ENCODE measurements at places on chromosomes 3 and 15.

GRCh38 chr15:69756440-69756839 lies 303.8 kb downstream of the RPLP1 start:
- DNase-seq, result no peak

DNA sequence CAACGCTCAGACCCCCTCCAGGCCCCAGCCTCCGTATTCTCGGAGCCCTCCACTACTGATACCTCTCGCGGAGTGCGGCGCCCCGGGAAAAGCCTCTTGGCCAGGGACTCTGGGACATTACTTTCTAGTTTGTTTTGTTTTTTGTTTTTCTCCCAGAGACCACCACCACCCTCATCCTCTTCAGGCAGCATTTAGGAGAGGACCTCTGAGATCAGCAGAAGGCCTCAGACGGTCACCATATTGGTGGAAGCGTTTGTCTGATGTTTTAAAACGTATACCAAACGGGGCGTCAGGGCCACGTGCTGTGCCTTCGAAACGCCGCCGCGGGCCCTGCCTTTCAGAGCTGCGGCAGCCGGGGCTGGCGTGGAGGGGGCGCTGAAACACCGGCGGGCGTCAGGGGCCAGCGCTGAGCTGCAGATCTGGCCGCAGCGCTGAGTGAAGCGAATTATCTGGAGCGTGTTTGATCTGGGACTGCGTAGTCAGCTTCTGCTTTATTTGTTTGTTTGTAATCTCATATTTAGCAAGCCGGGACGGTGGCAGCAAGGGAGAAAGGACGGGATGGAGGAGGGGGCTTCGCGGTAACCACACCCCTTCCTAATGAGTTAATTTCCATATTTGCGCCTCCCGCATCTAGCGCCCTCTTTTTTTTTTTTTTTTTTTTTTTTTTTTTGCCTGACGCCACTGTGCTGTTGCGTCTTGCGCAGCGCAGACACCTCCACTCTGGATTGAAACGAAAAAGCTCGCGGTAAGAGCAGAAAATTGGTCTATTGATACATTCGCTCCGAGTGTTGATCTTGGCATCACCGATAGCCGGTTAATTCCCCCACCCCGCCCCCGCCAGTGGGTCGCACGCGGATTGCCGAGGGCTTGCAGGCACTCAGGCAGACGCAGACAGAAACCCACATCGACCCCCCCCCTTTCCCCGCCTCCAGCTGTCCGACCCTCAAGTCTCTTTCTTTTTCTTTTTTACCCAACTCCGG lies 14.9 kb downstream of the SOX2 start:
- DNase-seq, result no peak

- no peak for DNase-seq
These were observed 49.4 kb upstream of the INSYN1 start for GRCh38 chr15:73802431-73803041.

- no peak for DNase-seq
These were observed 187.2 kb downstream of the RORA start for GRCh38 chr15:61041886-61042285.

DNA sequence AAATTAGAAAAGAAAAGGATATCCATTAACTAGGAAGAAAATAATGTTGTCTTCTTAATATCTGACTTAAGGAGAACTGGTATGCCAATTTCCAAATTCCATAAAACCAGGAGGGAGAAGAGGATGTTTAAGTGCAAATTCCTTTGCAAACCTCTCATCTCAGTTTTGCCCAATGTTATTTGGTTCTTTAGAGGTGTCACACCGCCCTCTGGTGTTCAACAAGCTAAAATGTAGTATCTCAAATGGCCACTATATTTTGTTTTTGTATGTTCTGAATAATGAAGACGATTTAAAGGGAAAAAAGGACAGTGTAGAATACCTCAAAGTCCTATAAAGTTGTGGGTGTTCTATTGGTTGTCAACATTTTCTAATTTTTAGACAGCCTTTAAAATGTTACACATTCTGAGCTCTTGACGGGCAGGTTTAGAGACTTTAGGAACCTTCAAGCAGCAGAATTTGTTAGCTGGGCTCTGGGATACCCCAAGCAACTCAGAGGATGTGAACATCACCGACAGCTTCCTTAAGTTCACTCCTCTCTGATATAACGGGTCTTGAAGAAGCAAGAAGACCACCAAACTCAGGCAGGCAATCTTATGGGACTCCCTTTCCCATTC lies 458.3 kb downstream of the MFSD1 start:
- no peak for DNase-seq

DNA sequence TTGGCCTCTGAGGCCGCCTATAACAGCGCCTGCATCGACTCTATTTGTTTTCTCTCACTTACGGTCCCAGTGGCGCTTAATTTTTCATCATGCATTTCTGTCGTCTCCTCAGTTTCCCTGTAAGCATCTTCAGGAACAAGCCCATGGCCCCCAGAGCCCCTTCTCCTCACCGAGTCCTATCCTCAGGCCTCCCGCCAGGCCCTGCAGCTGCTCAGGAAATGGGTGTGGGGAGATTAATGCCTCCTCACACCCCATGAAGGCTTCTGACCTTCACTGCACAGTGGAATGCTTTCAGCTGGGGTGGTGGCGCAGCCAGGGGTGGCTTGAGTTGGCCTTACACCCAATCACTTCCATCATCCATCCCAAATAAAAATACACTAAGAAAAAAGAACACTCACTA lies 260.4 kb downstream of the FAM43A start:
- DNase-seq, result no peak

DNA sequence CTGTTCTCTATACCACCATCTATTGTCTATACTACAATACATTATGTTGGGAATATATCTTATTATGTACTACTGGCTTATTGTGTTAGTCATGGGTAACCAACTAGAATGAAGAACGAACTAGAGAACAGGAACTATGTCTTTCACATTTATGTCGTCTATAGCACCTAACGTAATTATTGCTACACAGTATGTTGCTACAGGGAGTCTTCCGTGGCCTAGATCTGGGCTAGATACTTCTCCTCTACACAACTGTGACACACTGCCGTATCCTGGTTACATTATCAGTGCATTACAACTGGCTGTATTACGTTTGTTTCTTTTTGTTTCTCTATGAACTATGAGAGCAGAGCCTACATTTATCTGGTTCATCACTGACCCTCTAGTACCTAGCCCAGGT lies 34.0 kb downstream of the SCG5 start:
- DNase-seq, result no peak

DNA sequence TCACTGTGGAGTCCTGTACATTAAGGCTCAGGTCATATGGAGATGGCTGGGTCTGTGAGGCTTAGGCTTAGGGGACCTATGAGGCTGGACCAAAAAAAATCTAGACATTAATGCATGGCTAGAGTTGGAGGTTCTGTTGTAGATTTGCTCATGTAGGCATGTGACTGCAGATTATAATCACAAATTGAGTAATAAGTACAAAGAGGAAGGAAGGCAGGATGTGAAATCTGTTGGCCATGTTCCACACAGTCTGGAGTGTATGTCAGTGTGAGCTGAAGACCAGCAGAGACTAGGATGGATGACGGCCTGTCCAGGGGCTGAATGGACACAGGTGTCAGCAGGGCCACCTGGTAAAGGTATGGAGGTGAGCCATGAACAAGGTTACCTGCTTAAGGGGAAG lies at the start of gene ST3GAL6:
Gene ST3GAL6 (plus strand): TSS at position 265 of the 400 bp plus-strand sequence. CDS start 5,101 bp downstream, outside the sequence.
- DNase-seq, result no peak

GRCh38 chr3:55532806-55533205 lies 45.7 kb upstream of the WNT5A start:
- DNase-seq, result no peak

GRCh38 chr3:184491867-184492615 lies 69.5 kb upstream of the EPHB3 start:
- DNase-seq, result no peak

GRCh38 chr15:28984421-28985315 lies 98.9 kb downstream of the APBA2 start:
- no peak for DNase-seq

GRCh38 chr3:179473565-179473964 lies 22.3 kb upstream of the GNB4 start:
- no peak for DNase-seq

DNA sequence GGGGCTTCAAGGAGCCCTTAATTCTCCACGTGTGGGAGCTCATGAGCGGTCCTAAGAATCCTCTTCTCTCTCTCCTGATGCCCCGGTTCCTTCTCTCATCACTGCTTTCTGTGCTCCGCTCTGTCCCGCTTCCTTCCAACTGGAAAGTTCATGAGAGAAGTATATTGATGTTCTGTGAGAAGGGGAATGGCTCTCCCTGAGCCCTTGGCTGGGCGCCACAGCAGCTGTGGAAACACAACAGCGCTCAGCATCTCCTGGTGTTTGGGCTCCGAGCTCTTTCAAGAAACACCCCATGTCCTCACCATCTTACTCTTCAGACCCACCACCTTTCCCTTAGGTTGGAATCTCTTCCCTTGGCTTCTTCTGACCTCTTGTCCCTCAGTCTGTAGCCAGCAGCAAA lies 161.7 kb downstream of the VGLL4 start:
- no peak for DNase-seq

DNA sequence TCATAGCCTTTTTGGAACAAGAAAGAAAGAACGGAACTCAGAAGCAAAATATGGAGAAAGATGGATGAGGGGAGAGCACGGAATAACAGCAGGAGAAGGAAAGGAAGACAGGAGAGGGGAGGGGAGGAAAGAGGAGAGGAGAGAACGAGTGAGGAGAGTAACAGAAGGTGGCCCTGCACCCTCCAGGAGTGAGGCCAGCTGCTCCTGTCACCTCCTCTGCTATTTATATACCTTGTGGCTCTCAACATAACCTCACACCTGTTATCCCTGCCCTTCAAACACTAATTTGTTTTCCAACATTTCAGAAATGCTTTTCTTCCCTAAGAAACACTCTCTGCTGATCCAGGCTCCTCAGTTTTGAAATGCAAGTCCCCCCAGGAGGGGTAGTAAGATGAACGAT lies 53.4 kb upstream of the ATP2B2 start:
- DNase-seq, result no peak

DNA sequence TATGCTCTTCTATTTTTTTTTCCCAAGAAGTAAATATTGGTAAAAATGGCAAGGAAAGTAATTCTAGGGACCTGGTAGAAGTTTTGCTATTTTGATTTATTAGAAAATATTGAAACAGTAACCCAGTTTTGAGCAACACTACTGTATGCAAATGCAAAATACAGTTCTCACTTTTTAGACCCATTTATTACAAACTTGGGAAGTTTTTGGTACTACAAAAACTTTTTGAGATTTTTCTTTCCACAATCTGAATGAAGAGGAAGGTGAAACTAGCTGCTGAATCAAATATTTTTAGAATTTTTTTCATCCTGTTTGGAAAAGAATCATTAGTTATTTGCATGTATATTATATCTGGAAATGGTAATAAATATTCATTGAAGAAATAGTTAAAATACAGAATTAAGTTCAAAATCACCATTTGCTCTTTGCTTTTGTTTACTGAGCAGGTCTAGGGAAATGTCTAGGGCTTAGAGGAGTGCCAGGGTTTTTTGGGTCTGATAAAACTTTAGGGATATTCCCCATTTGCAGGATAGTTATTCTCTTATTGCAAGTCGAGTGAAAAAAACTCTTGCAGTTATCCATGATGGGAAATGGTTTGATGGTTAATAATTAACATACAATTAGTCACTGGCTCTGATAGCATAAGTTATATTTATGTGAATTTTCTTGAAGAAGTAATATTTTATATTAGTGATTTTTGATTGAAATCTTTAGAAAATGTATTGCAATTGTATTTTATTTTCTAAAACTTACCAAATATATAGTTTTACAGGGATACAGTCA lies 47.0 kb downstream of the TCF12 start:
- DNase-seq, result no peak

GRCh38 chr3:167740961-167741587 lies 5.6 kb downstream of the SERPINI1 start:
- DNase-seq, result no peak

GRCh38 chr3:155065537-155065936 lies 14.6 kb upstream of the MME start:
- no peak for DNase-seq

DNA sequence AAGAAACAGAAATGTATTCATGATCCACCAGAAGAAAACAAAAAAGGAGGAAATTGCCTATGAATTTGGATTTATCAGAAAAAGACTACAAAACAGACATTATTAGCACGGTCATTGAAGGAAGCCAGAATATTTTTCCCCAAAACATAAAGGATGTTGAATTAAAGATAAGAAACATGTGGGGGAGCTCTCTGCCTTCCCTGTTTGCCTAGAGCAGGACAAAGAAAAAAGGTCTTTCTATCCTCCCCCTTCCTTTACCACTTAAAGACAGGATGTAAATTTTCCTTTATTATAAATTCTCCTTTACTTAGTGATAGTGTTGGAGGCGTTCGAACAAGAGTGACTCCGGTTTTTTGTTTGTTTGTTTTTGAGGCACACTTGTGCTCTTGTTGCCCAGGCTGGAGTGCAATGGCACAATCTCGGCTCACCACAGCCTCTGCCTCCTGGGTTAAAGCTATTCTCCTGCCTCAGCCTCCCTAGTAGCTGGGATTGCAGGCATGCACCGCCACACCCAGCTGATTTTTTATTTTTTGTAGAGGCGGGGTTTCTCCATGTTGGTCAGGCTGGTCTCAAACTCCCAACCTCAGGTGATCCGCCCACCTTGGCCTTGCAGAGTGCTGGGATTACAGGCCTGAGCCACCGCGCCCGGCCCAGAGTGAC lies 14.9 kb upstream of the RPN1 start:
- DNase-seq, result no peak

DNA sequence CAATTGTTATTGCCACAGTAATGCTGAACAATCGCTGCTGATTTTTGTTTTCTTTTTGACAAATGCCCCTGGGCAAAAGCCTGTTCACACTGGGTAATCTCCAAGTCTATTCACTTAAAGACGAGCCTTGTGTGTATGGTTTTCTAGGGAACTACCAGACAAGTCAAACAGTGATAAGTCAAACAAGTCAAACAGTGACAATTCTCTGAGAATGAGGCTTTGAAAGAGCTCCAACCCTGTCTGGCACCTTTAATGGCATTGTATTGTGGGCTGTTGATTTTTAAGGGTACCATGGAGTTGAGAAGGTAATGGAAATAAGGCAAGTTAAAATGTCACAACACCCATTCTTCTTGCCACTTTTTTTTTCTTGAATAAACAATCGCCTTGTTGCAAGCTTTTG lies 59.4 kb upstream of the TMC3 start:
- DNase-seq, result no peak

DNA sequence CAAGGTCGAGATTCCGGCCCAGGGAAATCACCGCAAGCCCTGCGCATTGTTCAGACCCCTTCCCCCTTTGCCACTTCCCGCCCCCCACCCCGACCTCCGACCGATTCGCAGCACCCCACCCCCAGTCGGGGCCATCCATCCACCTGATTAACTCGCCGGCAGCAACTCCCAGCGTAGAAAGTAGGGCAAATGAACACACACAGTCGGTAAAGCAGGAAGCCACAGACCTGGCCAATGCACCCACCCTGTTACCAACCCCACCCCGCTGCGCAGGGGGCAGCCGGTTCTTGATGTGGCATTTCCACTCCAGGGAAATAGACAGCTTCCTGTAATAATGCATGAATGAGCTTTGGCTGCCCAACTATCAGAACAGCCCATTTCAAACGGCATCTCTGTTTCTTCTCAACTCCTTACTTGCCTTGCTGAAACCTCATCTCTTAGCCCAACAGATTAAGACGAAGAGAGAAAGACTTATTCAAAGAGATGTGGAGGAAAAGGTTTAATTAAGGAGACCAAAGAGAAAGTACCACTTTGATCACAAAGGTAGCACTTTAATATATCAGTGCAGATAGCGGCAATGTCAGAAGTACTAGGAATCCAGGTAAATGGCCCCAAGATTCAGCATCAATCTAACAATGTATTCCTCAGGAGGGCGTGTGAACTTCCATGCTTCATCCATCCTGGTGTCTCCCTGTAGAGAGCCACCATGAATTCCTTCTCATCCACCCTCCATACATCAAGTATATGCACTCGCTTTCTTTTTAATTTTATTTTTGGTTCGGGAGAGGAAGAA lies 1.9 kb downstream of the TNIK start:
- peak; percentile 59 for DNase-seq

Data from effector memory CD4-positive, alpha-beta T cell (primary cell).